ENCODE measurements at places on chromosomes 7 and 10.

DNA sequence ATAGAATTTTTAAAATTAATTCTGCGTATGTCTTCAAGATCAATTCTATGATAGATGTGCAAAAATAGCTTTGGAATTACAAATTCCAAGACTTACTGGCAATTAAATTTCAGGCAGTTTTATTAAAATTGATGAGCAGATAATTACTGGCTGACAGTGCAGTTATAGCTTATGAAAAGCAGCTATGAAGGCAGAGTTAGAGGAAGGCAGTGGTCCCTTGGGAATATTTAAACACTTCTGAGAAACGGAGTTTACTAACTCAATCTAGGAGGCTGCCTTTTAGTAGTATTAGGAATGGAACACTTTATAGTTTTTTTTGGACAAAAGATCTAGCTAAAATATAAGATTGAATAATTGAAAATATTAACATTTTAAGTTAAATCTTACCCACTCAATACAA is 70.8 kb downstream of the CFTR start:
- DNase-seq: no peak

DNA sequence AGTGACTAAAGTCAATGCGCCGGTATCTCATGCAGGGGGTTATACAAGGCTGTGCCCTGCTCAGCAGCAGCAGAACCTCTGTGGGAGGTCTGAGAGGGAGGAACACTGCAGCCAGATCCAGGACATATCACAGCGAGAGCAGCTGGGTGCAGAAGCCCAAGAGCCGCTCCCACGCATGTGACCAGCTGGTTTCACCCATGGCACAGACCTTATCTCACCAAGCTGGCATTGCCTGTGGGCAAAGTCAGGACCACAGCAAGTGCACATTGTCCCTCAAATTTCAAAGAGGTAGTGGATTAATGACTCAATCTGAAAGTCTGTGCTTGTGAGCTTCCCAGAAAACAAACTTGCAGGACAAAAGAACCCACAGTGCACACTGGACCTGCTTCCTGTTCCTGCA is 31.6 kb upstream of the AKR1C1 start:
- DNase-seq: no peak

GRCh38 chr7:81210137-81211064 is 291.6 kb upstream of the SEMA3C start:
- no peak for DNase-seq

GRCh38 chr10:117346574-117346973 is 28.7 kb downstream of the PDZD8 start:
- no peak for DNase-seq

DNA sequence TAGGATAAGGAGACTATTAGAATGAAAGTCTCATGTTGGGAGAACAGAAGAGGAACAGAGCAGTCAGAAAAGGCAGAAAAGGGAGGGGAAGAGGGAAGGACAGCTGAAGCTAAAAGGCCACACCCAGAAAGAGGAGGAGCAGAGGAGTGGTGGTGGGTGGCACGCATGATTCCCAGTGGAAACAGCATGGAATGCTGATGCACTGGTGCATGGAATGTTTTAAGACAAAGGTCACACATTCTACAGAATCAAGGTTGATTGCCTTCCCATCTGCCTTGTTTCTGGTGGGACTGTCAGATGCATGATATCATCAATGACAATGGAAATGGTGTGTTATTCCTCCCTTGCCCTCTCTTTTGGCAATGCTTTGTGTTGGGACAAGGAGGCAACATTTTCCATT is 285.4 kb upstream of the MKI67 start:
- no peak for DNase-seq

DNA sequence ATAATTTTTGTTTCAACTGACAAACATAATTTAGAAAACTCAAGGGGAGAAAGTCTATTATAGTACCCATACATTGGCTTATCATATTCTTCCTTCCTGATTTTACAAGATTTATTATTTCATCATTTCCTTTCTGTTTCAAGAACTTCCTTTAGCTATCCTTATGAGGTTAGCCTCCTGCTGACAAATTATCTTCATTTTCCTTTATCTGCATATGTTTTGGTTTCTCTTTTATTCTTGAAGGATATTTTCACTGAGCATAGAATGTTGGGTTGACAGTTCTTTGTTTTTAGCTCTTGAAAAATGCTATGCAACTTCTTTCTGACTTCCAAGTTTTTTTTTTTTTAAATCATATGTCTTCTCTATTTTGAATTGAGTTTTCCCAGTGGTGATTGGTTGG is 21.3 kb upstream of the TCERG1L start:
- no peak for DNase-seq

DNA sequence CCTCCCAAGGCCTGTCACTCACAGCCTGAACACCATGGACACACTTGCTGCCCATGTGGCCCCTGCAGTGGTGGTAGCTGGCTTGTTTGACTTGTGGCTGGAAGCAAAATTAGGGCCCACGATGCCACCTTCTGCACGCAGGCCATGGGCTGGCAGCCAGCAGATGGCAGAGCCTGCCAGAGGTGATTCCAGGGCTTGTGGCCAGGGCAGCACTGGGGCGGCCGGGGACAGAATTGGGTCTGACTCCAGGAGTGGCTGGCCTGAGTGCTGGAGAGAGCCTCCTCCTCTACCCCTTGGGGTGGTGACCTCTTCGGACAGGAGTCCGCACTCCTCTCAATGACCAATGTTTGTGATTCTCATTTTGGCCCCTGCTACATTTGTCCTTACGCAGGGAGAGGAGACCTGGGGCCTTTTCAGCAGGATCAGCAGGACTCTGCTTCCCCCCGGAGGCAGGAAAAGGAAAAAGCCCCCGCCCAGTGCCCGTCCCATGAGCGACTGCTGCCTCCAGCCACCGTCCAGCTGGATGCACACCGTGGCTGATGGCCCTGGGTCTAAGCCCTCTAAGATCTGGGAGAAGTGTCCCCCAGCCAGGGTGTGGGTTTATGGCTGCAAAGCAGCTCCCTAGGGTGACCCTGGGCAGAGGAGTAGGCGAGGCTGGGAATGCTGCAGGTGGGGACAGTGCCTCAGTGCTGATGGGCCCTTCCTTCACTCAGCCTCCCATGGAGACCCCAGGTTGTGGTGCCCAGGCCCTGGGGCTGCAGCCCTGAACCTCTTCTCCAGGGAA is 26.5 kb downstream of the DNAJB12 start:
- DNase-seq: no peak

- DNase-seq: no peak
Observed at GRCh38 chr7:94176694-94177200, 172.6 kb upstream of the BET1 start.

DNA sequence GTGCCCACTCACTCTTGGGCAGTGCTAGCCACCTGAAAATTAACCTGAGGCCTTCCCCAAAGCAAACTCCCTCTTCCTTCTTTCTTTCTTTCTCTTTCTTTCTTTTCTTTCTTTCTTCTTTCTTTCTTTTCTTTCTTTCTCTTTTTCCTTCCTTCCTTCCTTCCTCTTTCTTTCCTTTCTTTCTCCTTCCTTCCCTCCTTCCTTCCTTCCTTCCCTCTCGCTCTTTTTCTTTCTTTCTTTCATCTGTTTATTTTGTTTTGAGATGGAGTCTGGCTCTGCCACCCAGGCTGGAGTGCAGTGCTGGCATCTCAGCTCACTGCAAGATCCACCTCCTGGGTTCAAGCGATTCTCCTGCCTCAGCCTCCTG is 17.0 kb upstream of the KPNA7 start:
- DNase-seq: no peak

GRCh38 chr7:147524726-147525250 is 1065.8 kb upstream of the C7orf33 start:
- no peak for DNase-seq

GRCh38 chr7:133359449-133359848 is 106.6 kb downstream of the EXOC4 start:
- DNase-seq: no peak

GRCh38 chr7:13179011-13179582 is 491.7 kb downstream of the ARL4A start:
- no peak for DNase-seq

DNA sequence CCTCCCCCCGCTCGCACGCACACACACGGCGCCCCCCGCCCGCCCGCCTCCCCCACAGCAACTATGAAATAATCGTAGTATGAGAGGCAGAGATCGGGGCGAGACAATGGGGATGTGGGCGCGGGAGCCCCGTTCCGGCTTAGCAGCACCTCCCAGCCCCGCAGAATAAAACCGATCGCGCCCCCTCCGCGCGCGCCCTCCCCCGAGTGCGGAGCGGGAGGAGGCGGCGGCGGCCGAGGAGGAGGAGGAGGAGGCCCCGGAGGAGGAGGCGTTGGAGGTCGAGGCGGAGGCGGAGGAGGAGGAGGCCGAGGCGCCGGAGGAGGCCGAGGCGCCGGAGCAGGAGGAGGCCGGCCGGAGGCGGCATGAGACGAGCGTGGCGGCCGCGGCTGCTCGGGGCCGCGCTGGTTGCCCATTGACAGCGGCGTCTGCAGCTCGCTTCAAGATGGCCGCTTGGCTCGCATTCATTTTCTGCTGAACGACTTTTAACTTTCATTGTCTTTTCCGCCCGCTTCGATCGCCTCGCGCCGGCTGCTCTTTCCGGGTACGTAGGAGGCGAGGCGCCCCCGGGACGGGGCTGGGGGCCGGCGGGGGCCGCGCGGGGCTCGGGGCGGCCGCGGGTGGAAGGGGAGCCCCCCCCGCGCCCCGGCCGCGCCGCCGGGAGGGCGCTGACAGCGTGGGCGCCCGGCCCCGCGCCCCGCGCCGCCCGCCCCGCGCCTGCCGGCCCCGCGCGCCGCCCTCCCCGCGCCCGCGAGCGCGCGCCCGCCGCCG is 441 bp downstream of the BMI1 start:
- DNase-seq: no peak

GRCh38 chr7:20343941-20344340 is 13.2 kb downstream of the ITGB8 start:
- DNase-seq: no peak

GRCh38 chr10:92689663-92690210 is at the start of gene HHEX:
TSS of gene HHEX (plus strand) at chr10:92689955. CDS start at chr10:92689987, 32 bp downstream.
- no peak for DNase-seq

GRCh38 chr10:34766811-34767494 is 48.1 kb downstream of the PARD3 start:
- DNase-seq: no peak

- no peak for DNase-seq
Observed at GRCh38 chr7:19665399-19666008, 43.3 kb downstream of the POLR1F start.

- DNase-seq: no peak
Observed at GRCh38 chr7:124652237-124652636, 113.4 kb downstream of the GPR37 start.

- DNase-seq: no peak
Observed at GRCh38 chr7:132568962-132569361, 7.3 kb downstream of the PLXNA4 start.

All from activated CD8-positive, alpha-beta memory T cell treated with anti-CD3 and anti-CD28 coated beads for 1 hour (primary cell).